ENCODE measurements at places on chromosomes 16 and 17. TPM values are rescaled to one million over a fixed set of nuclear protein-coding genes. Genes with fewer than 3 reads are reported as not detected.

TNP2 gene
- total RNA-seq, result not detected

SCN4A gene
- total RNA-seq, result 1.8 TPM

DNA sequence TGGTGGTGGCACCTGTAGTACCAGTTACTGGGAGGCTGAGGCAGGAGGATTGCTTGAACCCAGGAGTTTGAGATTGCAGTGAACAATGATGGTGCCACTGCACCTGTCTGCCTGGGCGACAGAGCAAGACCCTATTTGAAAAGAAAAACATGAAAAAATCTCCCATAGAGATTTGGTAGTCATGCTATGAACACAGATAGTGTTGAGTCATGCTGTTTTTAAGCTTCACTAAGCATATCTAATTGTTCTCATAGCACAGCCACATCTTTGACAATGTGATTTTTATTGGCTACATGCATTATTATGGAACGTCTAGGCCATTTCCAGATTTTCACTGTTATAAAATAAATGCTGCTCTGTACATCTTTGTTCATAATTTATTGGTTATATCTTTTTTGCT, 6.0 kb downstream of the IL34 start:
- H3K27ac ChIP-seq, result no peak overlapping the region
- no peaks in the 10 kb centered on the region for H3K27me3 ChIP-seq
- no peaks in the 10 kb centered on the region for H3K36me3 ChIP-seq
- no peak overlapping the region for H3K4me3 ChIP-seq
- H3K4me1 ChIP-seq, result no peaks in the 10 kb centered on the region

GRCh38 chr17:37774504-37774903, 29.6 kb upstream of the HNF1B start:
- H3K27ac ChIP-seq, result no peak overlapping the region
- DNase-seq, result no peak
- no peaks in the 10 kb centered on the region for H3K4me1 ChIP-seq
- H3K36me3 ChIP-seq, result no peaks in the 10 kb centered on the region

GRCh38 chr17:45228763-45229539, 7.3 kb downstream of the FMNL1 start:
- peaks cover 16% of the 10 kb centered on the region for H3K4me1 ChIP-seq
- no peak overlapping the region for H3K4me3 ChIP-seq
- no peak overlapping the region for H3K27ac ChIP-seq
- DNase-seq, result peak; percentile 50

- no peaks in the 10 kb centered on the region for H3K36me3 ChIP-seq
- no peak overlapping the region for H3K4me3 ChIP-seq
- H3K27ac ChIP-seq, result no peak overlapping the region
- H3K27me3 ChIP-seq, result no peaks in the 10 kb centered on the region
- no peaks in the 10 kb centered on the region for H3K4me1 ChIP-seq
- DNase-seq, result no peak
These were observed 146.4 kb downstream of the RBFOX3 start for GRCh38 chr17:79464318-79465010.

DNA sequence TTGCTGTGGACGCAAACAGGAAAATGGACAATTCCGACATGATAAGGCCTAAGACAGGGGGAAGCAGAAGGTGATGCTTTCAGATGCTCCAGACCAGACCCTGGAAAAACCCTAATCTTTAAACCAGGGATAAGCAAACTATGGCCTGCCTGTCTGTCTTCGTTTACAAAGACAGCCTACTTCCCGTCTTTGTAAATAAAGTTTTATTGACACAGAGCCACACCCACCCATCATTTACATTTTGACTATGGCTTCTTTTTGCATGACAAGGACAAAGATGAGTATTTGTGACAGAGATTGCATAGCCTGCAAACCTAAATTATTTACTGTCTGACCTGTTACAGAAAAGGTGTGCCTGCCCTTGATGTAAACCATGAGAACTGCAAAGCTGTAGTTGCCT, 177.9 kb downstream of the WSCD1 start:
- no peaks in the 10 kb centered on the region for H3K4me1 ChIP-seq
- no peak overlapping the region for H3K4me3 ChIP-seq
- H3K27ac ChIP-seq, result no peak overlapping the region
- no peaks in the 10 kb centered on the region for H3K27me3 ChIP-seq
- no peaks in the 10 kb centered on the region for H3K36me3 ChIP-seq

GRCh38 chr17:75645889-75646637, 12.8 kb downstream of the SMIM5 start:
- no peak overlapping the region for H3K4me3 ChIP-seq
- H3K27me3 ChIP-seq, result no peaks in the 10 kb centered on the region
- no peaks in the 10 kb centered on the region for H3K4me1 ChIP-seq
- DNase-seq, result no peak
- H3K36me3 ChIP-seq, result no peaks in the 10 kb centered on the region
- H3K27ac ChIP-seq, result no peak overlapping the region

DNA sequence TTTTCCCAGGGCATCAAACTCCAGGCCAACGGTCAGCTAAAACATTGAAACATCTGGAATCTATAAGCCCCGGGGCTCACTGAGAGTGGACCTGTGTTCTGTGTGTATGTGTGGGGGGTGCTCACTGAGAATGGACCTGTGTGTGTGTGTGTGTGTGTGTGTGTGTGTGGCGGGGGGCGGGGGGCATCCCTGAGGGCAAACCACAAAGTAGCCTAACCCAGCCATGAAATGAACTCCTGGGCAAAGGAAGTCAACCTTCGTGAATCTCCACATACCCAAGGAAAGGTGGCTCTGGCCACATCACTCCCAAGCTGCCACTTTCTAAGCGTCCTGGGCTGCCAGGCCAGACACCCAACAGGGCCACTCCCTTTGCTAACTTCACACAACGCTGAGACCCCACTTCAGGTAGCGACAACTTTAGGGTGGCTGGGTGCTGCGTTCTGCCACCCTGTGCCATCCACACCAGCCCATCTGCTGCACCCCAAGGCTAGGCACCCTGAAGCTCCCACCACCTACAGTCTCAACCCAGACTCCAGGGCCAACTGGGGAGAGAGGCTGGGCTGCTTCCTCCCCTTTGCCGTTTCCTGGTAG, 1.6 kb downstream of the MAFG start:
- no peaks in the 10 kb centered on the region for H3K36me3 ChIP-seq
- no peak overlapping the region for H3K27ac ChIP-seq
- H3K27me3 ChIP-seq, result peaks cover 17% of the 10 kb centered on the region
- peak overlapping the region; percentile 87 for H3K4me3 ChIP-seq
- no peak for DNase-seq

- H3K4me1 ChIP-seq, result peaks cover 33% of the 10 kb centered on the region
- peak; percentile 97 for DNase-seq
- H3K4me3 ChIP-seq, result peak overlapping the region; percentile 96
- H3K36me3 ChIP-seq, result no peaks in the 10 kb centered on the region
- H3K27ac ChIP-seq, result peak overlapping the region; percentile 100
These were observed 2.3 kb downstream of the BAHCC1 start for GRCh38 chr17:81397314-81398175.

- no peak overlapping the region for H3K27ac ChIP-seq
- H3K4me3 ChIP-seq, result no peak overlapping the region
- no peaks in the 10 kb centered on the region for H3K27me3 ChIP-seq
- H3K4me1 ChIP-seq, result peaks cover 44% of the 10 kb centered on the region
- H3K36me3 ChIP-seq, result no peaks in the 10 kb centered on the region
These were observed 507.6 kb downstream of the WWOX start for GRCh38 chr16:78607022-78607421.
